ENCODE measurements at places on chromosomes 7 and 10. TPM values are rescaled to one million over a fixed set of nuclear protein-coding genes. Genes with fewer than 3 reads are reported as not detected.

- no peak for DNase-seq
Measured at GRCh38 chr10:93703841-93704240, 1.4 kb upstream of the FRA10AC1 start.

Gene SPDYE2B
- not detected for total RNA-seq

DNA sequence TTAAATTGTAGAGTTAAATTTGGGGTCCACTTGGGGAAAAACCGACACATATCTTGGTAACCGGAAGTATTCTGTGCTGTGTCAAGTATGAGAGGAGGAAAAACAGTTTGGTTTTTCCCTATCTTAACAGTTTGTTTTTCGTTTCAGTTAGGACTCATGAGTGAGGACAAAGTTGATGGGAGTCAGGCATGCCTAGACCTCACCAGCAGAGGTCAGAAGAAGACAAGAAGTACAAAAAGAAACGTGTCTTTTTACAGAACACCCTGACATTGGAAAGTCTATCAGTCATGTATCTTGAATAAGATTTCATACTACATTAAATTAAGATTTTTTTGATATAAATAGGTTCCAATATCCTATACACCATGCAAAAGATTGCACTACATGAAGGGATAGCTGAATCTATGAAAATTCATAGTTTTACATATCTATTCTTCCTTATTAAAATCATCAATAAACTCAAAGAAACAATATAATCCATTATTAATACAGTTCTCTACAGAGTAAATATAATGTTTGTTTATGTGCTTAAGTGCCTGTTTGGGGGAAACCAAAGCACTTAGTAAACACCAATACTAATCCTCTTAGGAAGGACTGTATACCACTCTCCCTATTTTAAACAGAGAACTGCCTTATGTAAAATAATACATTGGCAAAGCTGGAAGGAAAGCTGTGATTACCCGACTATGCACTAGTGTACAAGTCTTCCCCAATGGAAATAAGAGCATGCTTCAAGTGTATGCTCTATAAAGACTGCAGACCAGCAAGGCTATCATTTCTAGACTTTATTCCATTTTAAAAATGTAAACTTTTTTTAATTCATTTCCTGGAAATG, 95.6 kb downstream of the USP6NL start:
- peak; percentile 26 for DNase-seq

Gene POP7
- 95.0 TPM for total RNA-seq

Gene FGL2
- total RNA-seq, result not detected

DNA sequence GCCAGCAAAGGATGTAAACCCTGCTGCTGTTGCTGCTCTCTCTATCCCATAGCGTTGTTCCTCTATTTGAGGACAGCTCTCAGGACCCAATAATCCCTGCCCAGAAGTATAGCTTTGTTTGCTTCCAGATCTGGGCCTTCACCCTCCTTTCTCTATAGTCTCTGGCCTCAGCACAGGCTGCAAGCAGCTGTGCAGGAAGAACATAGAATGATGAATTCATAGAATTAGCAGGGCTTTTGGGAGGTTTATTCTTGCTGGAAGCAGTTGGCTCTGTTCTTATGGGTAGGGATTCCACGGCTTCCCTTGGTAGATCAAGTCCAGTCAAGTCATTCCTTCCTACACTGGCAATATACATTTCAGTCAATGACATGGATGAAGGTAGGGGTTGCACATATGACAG, 354.7 kb downstream of the HPSE2 start:
- no peak for DNase-seq

Gene CHN2
- 3.1 TPM for total RNA-seq

DNA sequence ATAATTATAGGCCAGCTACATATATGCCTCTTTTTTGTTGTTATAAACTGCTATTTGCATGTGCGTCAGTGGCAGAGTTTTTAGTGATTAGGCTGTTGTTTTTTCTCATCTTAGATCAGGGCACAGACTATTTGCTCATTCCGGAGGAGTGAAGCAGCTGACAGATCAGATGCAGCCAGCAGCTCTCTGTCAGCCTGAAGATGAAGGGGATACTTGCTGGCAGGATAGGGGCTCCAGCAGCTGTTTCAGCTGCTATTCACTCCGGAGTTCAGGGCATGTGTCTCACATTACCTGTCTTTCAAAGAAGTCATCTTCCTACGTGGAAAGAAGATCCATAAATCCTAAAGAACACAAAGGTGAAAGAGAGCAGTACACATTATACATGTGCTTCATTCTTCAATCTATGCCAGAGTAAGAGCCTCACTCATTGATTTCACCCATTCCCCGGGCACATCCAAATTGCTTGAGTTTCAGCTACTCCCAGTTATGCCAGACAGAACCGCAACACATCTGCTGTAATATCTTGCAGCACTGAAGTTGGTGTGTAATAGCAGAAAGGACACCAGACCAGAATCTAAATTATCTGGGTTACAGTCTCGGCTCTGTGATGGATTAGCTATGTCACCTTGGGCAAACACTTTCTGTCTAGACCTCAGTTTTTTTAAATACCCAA, 182.8 kb upstream of the CHRM2 start:
- DNase-seq, result no peak

GRCh38 chr7:147547252-147547897, 1043.2 kb upstream of the C7orf33 start:
- DNase-seq, result peak; percentile 43

Gene ANKRD1
- 0.22 TPM for total RNA-seq

- no peak for DNase-seq
Measured at GRCh38 chr10:84907461-84908009, 579.1 kb downstream of the CCSER2 start.

Gene CFAP70
- total RNA-seq, result 0.45 TPM

Gene LIPM
- not detected for total RNA-seq

- no peak for DNase-seq
Measured at GRCh38 chr7:45196374-45196773, 38.8 kb downstream of the RAMP3 start.

Gene ELMO1
- total RNA-seq, result 8.7 TPM

Gene LRRTM3
- 0.33 TPM for total RNA-seq

Gene CCZ1
- total RNA-seq, result 80.9 TPM

DNA sequence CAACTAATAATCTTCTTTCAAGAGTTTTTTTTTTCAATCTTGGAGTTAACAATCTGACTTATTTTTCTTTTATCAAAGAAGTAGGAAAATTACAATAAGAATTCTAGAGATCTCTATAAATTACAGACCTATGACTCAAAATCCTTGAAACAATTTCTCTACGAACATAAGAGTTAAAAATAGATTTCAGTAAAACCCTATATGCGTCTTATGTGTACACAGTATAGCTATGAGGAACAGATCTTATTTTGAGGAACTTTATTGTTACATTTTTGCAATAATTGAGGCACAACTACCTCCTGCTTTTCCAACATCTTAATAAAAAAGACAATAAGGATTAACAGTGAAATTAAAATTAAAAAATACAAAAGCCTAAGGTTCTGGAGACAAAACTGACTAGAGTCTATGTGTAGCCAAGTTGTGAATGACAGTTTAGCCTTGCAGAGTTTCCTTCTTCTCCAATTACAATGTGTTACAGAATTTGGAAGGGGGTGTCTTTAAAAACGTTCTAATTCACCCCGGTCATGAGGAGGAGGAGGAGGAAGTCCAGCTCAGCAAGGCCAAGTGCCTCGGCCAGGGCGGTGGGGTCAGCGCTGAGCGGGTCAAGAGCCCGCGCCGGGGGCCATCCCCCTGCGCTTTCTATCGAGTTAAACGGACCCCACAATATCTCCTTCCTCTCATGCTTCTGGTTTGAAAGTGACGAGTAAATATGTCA, 40.5 kb downstream of the AMZ1 start:
- DNase-seq, result no peak

- DNase-seq, result peak; percentile 78
Measured at GRCh38 chr7:74023092-74023536, 4.9 kb upstream of the ELN start.

GRCh38 chr7:31027161-31027965, 24.7 kb upstream of the ADCYAP1R1 start:
- peak; percentile 88 for DNase-seq

DNA sequence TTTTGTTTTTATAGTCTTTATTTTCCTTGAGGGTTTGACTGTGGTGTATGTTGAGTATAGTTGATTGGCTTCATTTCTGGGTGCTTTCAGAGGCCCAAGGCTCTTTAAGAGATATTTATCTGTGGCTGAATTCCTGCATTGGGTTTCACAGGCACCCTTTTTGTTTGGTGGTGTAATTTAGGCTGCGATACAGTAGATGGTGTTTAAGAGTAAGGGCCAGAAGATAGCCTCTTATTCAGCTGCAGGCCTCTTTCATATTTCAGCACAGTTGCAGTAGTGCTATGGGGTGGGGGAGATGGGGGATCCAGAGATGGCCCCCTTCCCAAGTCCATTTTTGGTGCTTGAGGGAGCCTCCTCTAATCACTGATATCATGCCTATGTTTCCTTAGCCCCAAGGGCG, 69.7 kb downstream of the MGAM2 start:
- no peak for DNase-seq

DNA sequence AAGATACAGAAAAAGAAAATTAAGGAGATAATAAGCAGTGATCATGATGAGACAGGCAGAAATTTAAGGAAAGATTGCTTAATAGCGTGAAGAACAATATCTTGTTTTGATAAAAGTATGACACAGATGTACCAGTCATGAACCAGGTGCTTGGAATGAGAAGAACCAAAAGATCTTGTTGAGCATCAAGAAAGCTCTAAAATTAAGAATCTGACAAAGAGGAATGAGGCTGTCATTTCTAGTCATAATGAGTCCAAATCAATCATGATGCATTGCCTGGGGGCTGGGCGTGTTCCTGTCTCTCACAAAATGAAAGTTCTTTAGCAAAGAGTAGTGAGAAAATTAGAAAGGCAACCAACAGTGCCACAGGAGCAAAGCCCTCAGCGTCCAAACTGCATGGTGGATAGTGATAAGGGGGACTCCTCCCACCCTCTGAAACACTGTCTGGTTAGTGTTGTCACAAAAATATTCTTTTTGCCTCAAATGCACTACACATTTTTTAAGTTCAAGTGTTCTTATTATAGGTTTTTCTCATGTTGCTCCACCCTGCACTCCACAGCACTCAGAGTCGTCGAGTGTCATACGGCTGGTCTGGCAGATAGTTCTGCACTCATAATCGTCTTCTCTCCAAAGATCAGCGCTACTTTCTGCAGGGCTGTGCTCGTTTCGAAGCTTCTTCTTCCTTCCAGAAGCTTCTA, 439.6 kb downstream of the TNS3 start:
- DNase-seq, result no peak

DNA sequence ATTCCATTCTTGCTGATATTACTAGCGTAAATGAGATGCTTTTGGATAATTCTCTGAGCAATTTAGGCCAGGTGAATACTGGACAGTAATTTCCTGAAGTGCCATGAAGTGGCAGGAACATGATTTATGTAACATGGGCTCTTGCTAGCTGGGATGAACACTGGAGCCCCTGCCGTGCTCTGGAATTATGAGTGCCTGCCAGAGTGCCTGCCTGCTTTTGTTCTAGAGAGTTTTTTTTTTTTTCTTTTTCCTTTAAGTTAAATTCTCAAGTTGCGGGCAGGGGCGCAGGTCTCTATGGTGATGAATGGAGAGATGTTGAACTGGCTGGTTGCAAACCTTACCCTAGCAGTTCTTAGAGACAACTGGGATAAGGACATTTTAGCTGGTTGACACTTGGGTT, 165.9 kb downstream of the AUTS2 start:
- no peak for DNase-seq

DNA sequence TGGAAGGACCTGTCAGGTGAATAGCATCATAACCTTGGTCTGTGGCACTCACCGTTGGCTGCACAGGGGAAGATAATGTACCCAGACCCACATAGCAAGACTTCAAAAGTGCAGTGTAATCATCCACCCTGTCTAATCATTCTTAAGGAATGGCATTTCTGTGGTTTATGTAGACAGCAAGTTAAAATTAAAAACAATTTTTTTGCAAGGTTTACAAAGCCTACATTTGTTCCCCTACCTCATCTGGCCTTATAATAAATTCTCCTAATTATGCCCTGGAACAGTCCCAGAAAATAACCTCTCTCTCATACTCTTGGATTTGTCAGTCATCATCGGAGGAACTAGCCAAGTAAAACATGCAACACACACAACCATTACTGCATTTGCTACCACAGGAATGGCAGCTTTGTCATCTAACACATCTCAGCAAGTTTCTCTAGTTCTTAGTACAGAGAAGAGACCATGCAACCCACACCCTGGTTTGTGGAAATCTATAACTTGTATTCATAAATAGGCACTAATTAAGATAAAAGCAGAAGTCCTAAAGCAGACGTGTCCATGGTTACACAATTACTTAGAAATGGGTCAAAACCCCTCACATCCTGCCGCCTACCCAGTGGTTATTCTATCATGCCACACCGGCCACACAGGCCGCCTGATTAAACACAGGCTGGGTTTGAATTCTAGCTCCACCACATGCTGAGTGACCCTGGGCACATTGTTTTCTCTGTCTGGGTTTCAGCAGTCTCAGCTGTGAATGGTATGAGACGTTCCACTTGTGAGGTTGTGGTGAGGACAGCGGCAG, 19.1 kb downstream of the ABLIM1 start:
- DNase-seq, result no peak

DNA sequence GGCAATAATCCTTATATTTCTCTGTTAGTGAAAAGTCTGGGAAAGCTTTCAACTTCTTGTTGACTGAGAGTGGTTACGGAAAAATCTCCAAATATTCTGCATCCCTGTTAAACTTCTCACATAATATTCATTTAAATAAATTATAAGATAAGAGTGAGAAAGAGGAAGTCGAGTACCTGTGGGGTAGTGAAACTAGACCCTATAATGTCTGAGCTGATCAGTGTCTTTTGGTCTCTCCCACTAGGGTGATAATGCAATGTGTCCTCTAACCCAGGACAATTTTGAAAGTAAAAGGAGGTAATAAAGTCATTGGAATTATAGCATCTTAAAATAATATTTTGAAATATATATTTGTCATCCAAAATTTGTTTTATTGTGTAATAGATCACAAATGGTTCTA, 2.1 kb upstream of the AGR3 start:
- no peak for DNase-seq

DNA sequence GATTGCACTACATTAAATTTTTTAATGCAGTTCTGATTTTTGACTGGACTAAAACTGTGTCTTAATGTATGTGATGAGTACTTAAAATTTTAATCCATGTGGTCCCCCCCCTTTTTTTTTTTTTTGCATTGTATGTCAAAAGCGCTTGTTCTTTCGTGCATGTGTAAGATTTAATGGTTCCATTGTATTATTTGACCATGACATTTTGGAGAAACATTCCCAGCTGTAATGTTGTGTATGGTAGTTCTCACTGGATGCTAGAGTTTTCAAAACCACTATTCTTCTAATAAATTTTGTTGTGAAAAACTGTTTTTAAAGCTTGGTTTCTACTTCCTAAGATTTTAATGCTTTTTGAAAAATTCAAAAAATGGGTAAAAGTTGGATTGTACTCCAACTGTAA, 132.0 kb downstream of the LCOR start:
- no peak for DNase-seq

- DNase-seq, result no peak
Measured at GRCh38 chr10:60423920-60424319, 34.2 kb upstream of the ANK3 start.

- no peak for DNase-seq
Measured at GRCh38 chr7:107816011-107816566, 13.1 kb upstream of the SLC26A3 start.

Gene CAMK2B
- not detected for total RNA-seq

- DNase-seq, result no peak
Measured at GRCh38 chr10:125212150-125212809, 51.9 kb upstream of the CTBP2 start.

GRCh38 chr7:131244259-131244852, 83.3 kb upstream of the MKLN1 start:
- DNase-seq, result peak; percentile 44

Gene C10orf62
- total RNA-seq, result not detected

Gene BMPER
- total RNA-seq, result 2.4 TPM

Gene NEURL1
- total RNA-seq, result 7.9 TPM

- DNase-seq, result peak; percentile 86
Measured at GRCh38 chr7:22782616-22783232, 39.9 kb downstream of the TOMM7 start.

Gene NANOS1
- 7.8 TPM for total RNA-seq

Data from H7 (cell line).